H9 (cell line): ENCODE measurements at places on chromosomes 16 and 17.
A peak's percentile ranks its signal among the peaks of the same experiment; 100 is the strongest.

GRCh38 chr16:69322343-69322742 lies 8.0 kb downstream of the PDF start:
- H3K27ac ChIP-seq = no peak overlapping the region
- no peaks in the 10 kb centered on the region for H3K27me3 ChIP-seq
- H3K4me3 ChIP-seq = no peak overlapping the region
- no peak for DNase-seq
- no peaks in the 10 kb centered on the region for H3K4me1 ChIP-seq

DNA sequence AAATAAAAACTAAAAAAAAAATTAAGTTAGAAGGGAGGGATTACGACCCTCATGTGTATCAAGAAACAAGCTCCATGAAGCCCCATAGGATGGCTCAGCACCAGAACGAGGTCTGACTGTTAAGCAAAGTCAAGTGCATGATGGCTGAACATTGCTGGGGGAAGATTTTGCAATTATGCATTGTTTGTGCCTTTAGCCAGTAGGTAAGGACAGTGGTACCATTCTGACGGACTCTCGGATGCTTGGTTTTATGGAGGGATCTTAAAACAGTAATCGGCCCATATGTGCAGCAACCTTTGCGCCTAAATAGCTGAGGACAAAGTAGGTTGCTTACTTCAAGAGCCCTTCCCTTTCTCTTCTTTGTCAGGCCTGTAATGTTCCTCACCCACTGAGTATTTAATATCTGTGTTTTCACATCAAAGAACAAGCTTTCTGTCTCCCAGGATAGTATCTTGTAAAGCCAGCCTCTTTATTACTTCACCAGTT lies 186.0 kb downstream of the WWOX start:
- no peak overlapping the region for H3K27ac ChIP-seq
- DNase-seq = no peak
- H3K27me3 ChIP-seq = no peaks in the 10 kb centered on the region
- no peaks in the 10 kb centered on the region for H3K4me1 ChIP-seq
- H3K4me3 ChIP-seq = no peak overlapping the region

DNA sequence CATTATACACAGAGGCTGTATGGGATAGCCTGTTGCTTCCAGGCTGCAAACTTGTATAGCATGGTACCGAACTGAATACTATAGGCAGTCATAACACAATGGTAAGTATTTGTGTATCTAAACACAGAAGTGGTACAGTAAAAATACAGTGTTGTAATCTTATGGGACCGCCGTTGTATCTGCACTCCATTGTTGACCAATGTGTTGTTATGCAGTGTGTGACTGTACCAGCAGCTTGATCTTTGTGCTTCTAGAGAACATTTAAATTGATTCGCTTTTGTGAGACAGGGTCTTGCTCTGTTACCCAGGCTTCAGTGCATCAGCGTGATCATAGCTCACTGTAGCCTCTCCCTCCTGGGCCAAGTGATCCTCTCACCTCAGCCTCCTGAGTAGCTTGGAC lies 31.5 kb downstream of the WWOX start:
- H3K4me3 ChIP-seq = no peak overlapping the region
- H3K27ac ChIP-seq = no peak overlapping the region
- no peaks in the 10 kb centered on the region for H3K27me3 ChIP-seq
- no peaks in the 10 kb centered on the region; the same call in 1 of the 2 replicates for H3K4me1 ChIP-seq

DNA sequence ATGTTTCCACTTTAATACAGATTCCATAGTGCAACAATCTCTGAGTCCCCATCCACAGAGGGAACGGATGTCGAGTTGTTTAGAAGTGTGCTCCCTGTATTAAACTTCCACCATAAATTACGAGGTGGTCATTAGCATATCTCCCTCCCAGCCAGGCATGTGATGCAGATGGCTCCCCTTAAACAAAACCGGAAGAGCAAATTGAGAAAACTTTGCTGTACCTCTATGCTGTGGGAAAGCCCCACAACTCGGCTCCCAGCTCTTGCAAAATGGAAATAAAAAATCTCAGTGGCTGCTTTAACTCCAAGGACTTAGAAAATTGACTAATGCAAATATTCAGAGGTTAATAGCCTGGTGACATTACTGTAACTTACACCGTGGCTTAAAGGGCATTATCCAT lies 290.9 kb downstream of the MAF start:
- peaks cover 3% of the 10 kb centered on the region; the same call in 1 of the 2 replicates for H3K4me1 ChIP-seq
- H3K27ac ChIP-seq = no peak overlapping the region
- DNase-seq = no peak
- no peak overlapping the region for H3K4me3 ChIP-seq

GRCh38 chr17:46883871-46884520 lies 32.6 kb downstream of the WNT9B start:
- H3K4me3 ChIP-seq = no peak overlapping the region
- H3K4me1 ChIP-seq = no peaks in the 10 kb centered on the region
- H3K27me3 ChIP-seq = no peaks in the 10 kb centered on the region

- H3K27me3 ChIP-seq = peaks cover 1% of the 10 kb centered on the region; the same call in 1 of the 2 replicates
- peak overlapping the region; percentile 65 for H3K4me3 ChIP-seq
- peaks cover 11% of the 10 kb centered on the region for H3K36me3 ChIP-seq
Observed at GRCh38 chr17:77528516-77529327, 388.0 kb downstream of the SEC14L1 start.

GRCh38 chr16:57813466-57813865 lies 11.2 kb upstream of the KIFC3 start:
- H3K4me3 ChIP-seq = no peak overlapping the region
- no peak overlapping the region for H3K27ac ChIP-seq
- no peaks in the 10 kb centered on the region for H3K27me3 ChIP-seq

- peak overlapping the region; percentile 67 for H3K4me3 ChIP-seq
- no peaks in the 10 kb centered on the region; the same call in 1 of the 2 replicates for H3K27me3 ChIP-seq
- no peak overlapping the region for H3K27ac ChIP-seq
- H3K4me1 ChIP-seq = no peaks in the 10 kb centered on the region
- H3K36me3 ChIP-seq = no peaks in the 10 kb centered on the region
Observed at GRCh38 chr17:17783825-17784656, 52.7 kb downstream of the SREBF1 start.

DNA sequence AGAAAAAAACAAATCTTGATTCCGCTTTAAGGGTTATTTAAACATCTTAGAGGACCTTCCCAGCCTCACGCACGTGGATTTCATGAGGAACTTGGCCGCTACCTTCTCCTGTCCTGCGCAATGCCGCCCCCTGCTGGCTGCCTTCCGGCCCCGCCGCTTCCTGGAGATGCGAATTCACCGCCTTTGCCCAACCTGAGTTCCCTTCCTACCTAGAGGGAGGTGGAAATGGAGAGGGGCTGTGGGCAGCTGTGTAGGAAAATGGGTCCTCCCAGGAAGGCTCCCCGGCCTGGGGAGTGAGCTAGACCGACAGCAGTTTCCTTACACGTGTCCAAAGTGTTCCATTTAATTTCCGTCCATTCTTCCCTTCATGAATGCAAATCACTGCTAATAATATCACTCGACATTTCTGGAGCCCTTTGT lies 1.0 kb upstream of the ABCC12 start:
- no peaks in the 10 kb centered on the region for H3K4me1 ChIP-seq
- H3K27ac ChIP-seq = no peak overlapping the region
- no peaks in the 10 kb centered on the region for H3K27me3 ChIP-seq
- DNase-seq = peak; percentile 85
- no peak overlapping the region for H3K4me3 ChIP-seq
- no peaks in the 10 kb centered on the region for H3K36me3 ChIP-seq

- no peak overlapping the region for H3K4me3 ChIP-seq
- H3K36me3 ChIP-seq = no peaks in the 10 kb centered on the region; the same call in 1 of the 3 replicates
- no peak overlapping the region for H3K27ac ChIP-seq
- H3K4me1 ChIP-seq = peaks cover 17% of the 10 kb centered on the region; the same call in 1 of the 2 replicates
- DNase-seq = no peak
Observed at GRCh38 chr17:14777291-14777690, 476.4 kb downstream of the HS3ST3B1 start.

DNA sequence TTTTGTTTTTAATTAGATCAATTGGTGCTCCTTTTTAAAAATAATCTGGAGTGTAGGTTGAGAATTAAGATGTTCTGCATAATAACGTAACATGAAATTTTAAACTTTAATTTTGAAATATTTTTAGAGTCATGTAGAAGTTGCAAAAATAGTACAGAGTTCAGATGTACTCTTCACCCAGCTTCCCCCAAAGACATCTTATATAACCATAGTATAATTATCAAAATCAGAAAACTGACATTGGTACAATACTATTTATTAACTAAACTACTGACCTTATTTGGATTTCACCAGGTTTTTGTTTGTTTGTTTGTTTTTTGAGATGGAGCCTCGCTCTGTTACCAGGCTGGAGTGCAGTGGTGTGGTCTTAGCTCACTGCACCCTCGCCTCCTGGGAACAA lies 76.9 kb downstream of the PPM1E start:
- H3K27ac ChIP-seq = no peak overlapping the region
- no peaks in the 10 kb centered on the region for H3K36me3 ChIP-seq
- no peaks in the 10 kb centered on the region for H3K27me3 ChIP-seq
- no peaks in the 10 kb centered on the region for H3K4me1 ChIP-seq
- no peak for DNase-seq
- H3K4me3 ChIP-seq = no peak overlapping the region

GRCh38 chr17:65312718-65313377 lies 175.7 kb downstream of the RGS9 start:
- peaks cover 6% of the 10 kb centered on the region; the same call in 1 of the 2 replicates for H3K4me1 ChIP-seq
- no peak overlapping the region for H3K27ac ChIP-seq
- no peak overlapping the region for H3K4me3 ChIP-seq
- no peaks in the 10 kb centered on the region for H3K27me3 ChIP-seq

- H3K36me3 ChIP-seq = no peaks in the 10 kb centered on the region; the same call in 2 of the 3 replicates
- no peaks in the 10 kb centered on the region for H3K27me3 ChIP-seq
- no peak within 1 kb of the TSS for H3K27ac ChIP-seq
- peak within 1 kb of the TSS; percentile 100 for H3K4me3 ChIP-seq
- H3K4me1 ChIP-seq = peaks cover 2% of the 10 kb centered on the region; the same call in 1 of the 2 replicates
- peak; percentile 84 for DNase-seq
Observed at GRCh38 chr17:42979511-42980273, at the start of gene PTGES3L. PTGES3L (minus strand) TSS chr17:42980080; CDS start chr17:42980053, 27 bp downstream.

GRCh38 chr17:45291171-45291805 lies 25.5 kb downstream of the MAP3K14 start:
- H3K4me3 ChIP-seq = no peak overlapping the region
- DNase-seq = no peak
- peaks cover 27% of the 10 kb centered on the region for H3K36me3 ChIP-seq
- H3K4me1 ChIP-seq = no peaks in the 10 kb centered on the region; the same call in 1 of the 2 replicates
- no peaks in the 10 kb centered on the region for H3K27me3 ChIP-seq
- no peak overlapping the region for H3K27ac ChIP-seq

GRCh38 chr17:13947499-13947898 lies 121.8 kb upstream of the COX10 start:
- no peaks in the 10 kb centered on the region for H3K27me3 ChIP-seq
- no peaks in the 10 kb centered on the region for H3K36me3 ChIP-seq
- H3K4me1 ChIP-seq = no peaks in the 10 kb centered on the region

DNA sequence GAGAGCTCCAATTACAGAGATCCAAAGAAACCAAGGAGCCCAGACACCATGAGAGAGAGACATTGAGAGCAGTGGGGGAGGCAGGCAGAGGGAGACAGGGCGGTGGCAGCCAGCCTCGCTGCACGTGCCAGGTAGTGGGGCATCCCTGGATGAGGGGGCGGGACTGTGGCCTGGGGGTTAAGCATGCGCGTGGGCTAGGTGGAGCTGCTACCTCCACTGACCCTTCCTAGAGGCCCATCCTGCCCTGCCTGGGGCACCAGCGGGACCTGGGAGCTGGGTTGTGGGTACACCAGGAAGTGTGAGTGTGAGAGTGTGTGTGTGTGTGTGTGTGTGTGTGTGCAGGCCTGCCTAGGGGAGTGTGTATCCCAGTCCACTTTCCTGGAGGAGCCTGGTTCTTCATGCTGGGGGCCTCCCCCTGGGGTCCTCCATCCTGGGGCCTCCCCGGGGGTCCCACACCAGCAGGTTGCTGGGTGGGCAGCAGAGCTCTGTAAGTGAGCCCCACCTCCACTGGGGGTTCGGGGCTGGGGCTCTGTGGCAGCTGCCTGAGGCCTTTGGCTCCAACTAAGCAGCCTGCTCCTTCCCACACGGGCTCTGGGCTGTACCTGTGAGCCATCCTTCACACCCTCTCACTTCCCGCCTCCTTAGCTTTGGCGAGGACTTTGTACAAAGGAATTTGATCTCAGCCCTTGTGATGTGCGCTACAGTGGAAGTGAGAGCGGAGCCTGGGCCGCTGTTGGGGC lies 127.4 kb downstream of the IRF8 start:
- DNase-seq = no peak
- no peaks in the 10 kb centered on the region for H3K36me3 ChIP-seq
- H3K4me3 ChIP-seq = no peak overlapping the region
- H3K27me3 ChIP-seq = no peaks in the 10 kb centered on the region
- H3K4me1 ChIP-seq = no peaks in the 10 kb centered on the region

DNA sequence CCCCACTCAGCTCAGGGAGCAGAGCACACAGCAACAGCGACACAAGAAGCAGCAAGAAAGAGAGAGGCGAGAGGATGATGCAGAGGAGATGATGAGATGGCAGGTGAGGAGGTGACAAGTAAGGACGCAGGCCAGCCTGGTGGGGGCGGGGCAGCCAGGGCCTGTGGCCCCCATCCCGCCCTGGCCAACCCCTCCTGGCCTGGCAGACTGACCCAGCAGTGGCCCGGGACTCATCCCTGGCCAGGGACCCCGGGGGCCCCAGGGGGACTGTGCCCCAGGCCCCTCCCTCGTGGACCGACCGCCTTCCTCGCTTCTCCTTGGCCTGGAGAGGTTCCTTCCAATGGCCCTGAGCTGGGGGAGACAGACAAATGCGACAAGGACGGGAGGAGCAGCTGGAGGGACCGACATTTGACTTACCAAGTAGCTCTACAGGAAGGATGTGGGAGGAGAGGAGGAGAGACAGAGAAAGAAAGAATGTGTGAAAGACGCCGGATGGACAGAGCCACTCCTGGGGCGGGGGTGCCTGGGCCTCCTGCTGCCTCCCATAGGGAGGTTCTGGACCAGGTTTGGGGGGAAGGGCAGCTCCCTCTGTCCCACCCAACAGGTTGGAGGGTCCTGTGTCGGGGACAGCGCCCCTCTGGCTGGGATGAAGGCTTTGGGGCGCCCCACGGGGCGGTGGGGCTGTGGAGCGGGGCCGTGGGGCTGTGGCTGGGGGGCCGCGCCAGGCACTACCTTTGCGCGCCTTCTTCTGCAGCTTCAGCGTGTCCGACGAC lies 6.8 kb downstream of the MTSS2 start:
- H3K4me1 ChIP-seq = no peaks in the 10 kb centered on the region
- no peaks in the 10 kb centered on the region for H3K27me3 ChIP-seq
- H3K36me3 ChIP-seq = peaks cover 26% of the 10 kb centered on the region

DNA sequence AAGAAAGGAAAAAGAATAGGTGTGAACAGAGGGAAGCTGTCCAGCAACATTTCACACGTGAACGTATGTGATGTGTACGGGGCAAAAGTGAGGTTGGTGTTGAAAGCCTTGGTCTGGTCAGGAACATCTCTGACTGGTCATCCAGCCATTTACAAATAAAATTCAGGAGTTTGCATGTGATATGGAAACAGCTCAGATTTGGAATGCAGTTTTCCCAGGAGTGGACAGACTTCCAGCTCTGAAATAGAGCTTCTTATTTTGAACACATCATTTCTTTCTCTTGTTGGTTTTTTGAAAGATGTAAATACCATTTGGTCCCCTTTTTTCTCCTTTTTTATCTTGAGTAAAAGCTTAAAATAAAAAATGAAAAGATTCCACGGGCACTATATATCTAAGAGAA lies 566.2 kb upstream of the ZFHX3 start:
- no peak overlapping the region for H3K4me3 ChIP-seq
- no peaks in the 10 kb centered on the region for H3K27me3 ChIP-seq
- no peaks in the 10 kb centered on the region for H3K36me3 ChIP-seq
- H3K4me1 ChIP-seq = peaks cover 3% of the 10 kb centered on the region
